ENCODE measurements at places on chromosomes 3 and 15.

- no peak for DNase-seq
Measured at GRCh38 chr3:59391131-59391530, 341.3 kb upstream of the CFAP20DC start.

DNA sequence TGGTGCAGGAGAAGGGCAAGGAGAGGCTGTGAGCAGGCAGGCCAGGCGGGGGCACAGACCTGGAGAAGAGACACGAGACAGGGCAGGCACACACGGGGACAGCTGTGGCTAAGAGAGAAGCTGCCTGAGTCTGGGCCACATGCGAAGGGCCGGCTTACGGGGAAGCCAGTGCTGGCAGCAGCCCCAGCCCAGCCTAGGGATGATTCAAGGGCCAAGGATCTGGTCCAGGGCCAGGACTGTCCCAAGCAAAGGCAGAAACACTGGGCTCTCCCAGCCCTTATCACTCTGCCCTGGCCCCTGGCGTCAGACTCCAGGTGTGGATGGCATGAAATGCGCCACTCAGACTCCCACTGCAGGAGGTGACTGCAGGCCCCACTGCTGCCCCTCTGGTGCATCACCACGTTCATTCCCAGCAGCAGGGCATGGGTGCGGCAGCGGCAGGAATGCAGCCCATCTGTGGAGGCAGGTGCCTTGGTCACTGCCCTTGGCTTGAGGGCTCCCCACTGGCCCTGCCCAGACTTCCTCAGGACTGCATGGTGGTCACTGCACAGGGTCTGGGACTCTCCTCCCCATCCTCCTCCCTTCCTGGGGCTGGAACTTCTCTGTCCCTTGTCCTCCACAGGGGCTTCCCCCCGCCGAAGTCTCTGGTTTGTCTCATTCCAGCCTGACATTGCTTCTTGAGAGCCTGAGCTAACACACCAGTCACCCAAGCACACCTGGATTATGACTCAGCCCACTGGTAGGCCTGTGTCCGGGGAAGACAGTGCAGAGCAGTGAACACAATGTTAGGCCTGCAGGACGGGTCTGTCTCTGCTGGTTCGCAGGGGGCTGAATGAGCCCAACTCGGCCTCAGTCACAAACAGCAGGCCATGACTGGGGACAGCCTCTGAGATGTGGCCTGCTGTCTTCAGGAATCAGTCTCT lies 69.3 kb downstream of the TBC1D2B start:
- no peak for DNase-seq

DNA sequence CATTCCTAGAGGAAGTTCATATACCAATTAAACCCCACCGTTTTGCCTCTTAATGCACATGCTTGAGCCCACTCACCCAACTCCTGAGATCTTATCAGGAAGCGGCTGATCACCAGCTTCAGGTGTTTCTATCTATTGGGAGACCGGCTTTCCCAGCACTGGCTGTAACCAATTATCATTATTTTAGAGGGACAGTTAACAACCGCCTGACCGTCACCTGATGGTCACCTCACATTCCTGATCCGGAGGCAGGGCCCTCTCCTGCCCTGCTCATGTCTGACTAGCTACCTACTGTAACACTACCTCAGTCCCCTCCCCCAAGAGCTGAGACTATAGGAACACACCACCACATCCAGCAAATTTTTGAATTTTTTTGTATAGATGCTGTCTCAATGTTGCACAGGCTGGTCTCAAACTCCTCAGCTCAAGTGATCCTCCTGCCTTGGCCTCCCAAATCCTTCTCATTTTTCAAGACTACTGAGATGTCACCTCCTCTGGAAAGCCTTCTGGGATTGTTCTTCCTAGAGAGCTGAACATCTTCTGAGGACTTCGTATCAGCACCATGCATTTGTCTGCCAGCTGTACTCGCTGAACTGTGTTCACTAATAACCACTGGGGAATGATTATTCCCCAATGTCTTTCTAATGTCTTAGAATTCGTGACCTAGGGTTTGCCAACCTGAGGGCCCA lies 84.8 kb downstream of the LSM3 start:
- no peak for DNase-seq

GRCh38 chr3:145798696-145799537 lies 362.1 kb downstream of the PLOD2 start:
- no peak for DNase-seq

DNA sequence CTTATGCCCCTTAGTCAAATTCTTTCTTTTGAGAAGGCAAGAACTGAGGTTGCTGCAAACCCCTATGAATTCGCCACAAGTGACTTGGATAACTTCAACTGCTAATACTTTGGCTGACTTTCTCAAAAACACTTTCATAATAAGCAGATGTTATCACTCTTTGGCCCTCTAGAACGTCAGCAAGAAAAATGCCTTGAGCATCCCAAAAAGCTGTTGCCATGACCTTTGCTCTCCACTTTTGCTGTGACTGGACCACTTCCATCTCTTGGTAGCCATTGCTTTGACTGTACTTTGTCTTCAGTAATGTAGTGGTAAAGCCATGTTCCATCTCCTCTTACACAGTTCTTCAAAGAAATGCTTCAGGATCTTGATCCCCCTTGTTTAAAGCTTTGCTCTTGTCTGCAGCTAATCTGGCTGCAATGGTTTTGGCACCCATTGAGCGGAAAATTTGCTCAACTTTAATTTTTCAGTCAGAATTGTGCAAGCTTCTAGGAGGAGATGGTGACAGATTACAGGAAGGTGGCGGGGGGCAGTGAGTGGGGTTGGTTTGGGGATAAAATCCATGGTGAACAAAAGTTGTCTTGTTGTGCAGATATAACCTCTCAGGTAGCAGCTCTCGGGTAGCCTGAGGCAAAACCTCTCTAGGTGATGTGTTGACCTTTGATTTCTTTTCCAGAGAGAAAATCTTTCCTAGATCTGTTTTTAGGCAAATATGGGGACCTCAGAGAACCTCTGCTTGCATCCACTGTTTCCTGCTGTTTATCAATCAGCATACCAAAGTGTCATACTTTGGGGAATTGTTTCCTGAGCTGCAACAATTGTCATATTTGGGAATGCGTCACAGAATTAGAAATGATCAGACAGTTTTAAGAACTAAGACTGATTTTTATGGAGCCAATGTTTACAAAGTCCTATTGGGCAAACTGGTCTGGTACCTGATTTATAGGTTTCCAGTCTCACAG lies 83.6 kb downstream of the CCR1 start:
- DNase-seq = no peak

GRCh38 chr3:108159865-108160264 lies 62.4 kb downstream of the IFT57 start:
- DNase-seq = no peak

- no peak for DNase-seq
Measured at GRCh38 chr3:194886836-194887235, 201.2 kb downstream of the FAM43A start.

GRCh38 chr3:9231471-9231870 lies 18.0 kb downstream of the SRGAP3 start:
- no peak for DNase-seq

- DNase-seq = no peak
Measured at GRCh38 chr15:97143592-97144376, 813.3 kb downstream of the NR2F2 start.

GRCh38 chr15:96058103-96058851 lies 272.2 kb upstream of the NR2F2 start:
- no peak for DNase-seq

GRCh38 chr3:12312010-12312409 lies 23.1 kb downstream of the PPARG start:
- DNase-seq = no peak

DNA sequence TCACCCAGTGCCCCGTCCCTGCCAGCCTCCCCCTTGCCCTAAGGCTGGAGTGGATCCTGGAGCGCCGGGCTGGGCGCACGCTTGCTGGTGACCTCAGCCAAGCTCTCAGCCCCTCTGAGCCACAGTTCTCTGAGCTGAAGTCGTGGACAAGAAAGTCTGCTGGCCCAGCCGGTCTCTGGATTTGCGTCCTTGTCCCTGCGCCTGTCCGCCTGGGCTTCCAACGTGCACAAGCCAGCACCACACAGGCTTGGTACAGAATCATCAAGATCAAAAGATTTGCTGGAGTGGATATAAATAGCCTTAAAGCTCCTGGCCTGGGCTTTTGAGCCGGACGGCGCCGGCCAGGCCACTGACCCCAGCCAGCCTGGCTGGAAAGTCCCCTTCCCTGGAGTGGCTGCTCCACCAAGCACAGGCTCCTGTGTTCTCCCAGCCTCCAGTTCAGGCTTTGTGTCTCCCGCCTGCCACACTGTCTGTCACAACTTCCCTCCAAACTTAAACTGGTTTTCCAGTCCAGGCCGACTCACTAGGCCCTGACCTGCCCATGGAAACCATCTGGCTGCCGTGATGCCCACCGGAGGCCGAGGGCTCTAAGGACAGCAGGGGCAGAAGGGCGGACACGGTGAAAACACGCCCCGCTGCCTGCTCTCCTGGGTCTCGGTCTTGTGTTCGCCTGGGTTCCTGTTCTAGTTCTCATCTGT lies 156.2 kb downstream of the NUP210 start:
- no peak for DNase-seq

GRCh38 chr3:106161246-106161645 lies 292.4 kb upstream of the CBLB start:
- DNase-seq = no peak

- no peak for DNase-seq
Measured at GRCh38 chr3:155418407-155418806, 124.9 kb upstream of the STRIT1 start.

DNA sequence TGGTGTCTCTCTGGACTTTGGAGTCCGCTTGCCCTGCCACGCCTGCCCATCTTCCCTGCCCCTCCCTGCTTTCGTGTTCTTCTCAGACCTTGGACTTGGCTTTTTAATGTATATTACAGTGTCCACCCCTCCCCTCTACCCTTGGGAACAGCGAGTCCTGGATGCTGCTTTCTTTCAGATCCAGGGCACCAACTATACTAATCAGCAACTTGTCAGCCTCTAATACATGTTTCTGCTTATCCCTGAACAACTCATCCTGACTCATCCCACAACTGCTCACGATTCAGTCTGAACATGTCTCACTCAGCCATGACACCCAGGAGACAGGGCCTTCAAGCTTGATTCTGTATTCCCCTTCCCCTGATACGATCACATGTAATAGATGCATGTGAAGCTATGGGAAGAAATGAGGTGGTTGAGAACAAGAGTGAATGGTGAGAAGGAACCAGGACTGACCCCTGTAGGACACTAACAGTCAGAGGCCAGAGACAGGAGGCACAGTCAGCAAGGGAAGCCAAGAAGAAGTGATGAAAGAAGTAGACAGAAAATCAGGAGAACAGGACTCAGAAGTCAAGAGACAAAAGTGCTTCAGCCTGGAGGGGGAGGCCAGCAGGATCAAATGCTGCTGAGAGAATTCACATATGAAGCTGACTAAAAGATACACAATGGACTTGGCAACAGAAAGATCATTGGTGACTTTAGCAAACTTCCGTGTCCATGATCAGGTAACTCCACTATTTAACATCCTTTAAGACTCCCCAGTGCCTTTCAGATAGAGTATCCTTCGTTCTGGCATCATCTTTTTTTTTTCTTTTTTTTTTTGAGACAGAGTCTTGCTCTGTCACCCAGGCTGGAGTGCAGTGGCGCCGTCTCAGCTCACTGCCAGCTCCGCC lies 35.4 kb downstream of the BCL2L10 start:
- peak; percentile 35 for DNase-seq

GRCh38 chr3:4750306-4750968 lies 228.8 kb upstream of the BHLHE40 start:
- no peak for DNase-seq

GRCh38 chr3:132645058-132645457 lies 14.6 kb downstream of the ACAD11 start:
- no peak for DNase-seq

DNA sequence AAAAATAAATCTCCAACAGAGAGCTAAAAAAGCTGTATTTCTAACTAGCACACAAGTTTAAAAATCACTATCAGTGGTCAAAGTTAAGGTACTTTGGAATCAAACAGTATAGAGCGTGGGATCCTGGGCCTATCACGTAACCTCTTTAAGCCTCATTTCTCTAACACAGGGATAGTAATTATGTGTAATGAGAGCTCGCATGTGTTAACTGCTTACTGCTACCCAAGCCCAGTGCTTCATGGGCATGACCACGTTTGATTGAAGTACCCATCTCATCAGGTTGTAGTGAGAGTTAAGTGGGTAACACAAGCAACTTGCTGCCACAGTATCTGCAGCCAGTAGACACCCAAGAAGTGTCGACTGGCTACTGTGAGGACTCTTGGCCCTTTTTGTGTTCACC lies 28.2 kb upstream of the NOX5 start:
- no peak for DNase-seq

DNA sequence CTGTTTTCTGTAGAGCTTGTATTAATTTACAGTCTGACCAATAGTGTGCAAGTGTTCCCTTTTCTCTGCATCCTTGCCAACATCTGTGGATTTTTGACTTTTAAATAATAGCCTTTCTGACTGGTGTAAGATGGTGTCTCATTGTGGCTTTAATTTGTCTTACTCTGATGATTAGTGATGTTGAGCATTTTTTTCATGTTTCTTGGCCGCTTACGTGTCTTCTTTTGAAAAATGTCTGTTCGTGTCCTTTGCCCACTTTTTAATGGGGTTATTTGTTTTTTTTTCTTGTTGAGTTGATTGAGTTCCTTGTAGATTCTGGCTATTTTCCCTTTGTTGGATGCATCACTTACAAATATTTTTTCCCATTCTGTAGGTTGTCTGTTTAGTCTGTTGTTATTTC lies 7.6 kb upstream of the ACOX2 start:
- no peak for DNase-seq

GRCh38 chr3:106068381-106068780 lies 199.6 kb upstream of the CBLB start:
- DNase-seq = no peak

DNA sequence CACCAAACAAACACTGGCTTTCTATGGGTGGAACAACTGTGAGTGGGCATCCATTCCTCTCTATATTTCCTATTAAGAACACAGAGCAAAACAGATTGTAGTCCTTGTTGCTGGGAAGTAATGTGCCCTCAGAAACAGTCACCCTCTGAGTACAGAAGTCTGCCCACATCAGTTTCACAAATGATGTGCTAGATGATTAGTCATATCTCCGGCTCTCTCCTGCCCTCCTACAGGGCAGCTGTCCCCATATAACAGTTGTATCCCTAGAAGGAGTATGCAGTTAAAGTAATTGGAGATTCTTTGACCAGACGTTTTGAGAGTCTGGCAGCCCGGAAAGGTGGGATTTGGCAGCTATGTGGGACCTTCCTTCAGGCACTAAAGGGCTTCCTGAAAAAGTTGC lies 159.9 kb downstream of the APBA2 start:
- DNase-seq = peak; percentile 47

All from activated CD4-positive, alpha-beta T cell treated with anti-CD3 and anti-CD28 coated beads for 48 hours (primary cell).